Large intestine (tissue), 12 donors: ENCODE measurements at places on chromosomes 7 and 10. TPM values are rescaled to one million over a fixed set of nuclear protein-coding genes. Genes with fewer than 3 reads are reported as not detected.
A peak's percentile ranks its signal among the peaks of the same experiment; 100 is the strongest.

DNA sequence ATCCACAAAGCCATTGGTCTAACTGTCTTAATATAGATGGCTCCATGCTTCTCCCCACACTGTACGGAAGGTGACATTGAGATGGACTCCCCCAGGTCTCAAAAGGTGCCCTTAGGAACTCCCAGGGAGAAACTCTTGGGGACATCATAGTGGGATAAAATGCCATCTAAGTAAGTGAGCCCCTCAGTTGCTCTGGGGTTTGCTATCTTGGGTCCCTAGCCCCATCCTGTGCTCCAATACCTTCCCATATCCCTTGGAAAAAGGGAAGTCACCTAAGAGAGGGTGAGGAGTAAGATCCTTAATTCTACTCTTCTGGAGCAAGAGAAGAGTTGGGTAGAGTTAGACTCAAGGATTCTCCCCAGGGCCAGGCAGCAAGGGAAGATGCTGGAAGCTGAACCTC lies 7.9 kb downstream of the PRRT4 start:
- DNase-seq, result no peak

GRCh38 chr7:85483177-85483576 lies 296.3 kb upstream of the SEMA3D start:
- DNase-seq, result no peak

DNA sequence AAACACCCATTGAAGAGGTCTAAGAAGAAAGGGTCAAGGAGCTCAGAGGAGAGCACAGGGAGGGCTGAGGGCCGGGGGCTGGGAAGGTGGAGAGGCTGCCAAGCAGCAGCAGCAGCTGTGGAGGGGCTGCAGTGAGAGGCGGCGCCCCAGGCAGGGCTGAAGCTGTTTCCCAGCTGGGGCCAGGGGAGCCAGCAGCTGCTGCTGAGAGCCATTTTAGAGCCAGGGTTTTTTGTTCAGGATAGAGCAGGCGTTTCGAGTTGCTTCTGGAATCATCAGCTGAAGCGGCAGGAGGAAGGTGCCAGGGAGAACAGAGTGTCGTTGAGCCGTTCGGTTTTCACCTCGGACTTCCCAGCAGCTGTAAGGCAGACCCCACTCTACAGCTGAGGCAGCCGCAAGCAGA lies 62.7 kb downstream of the LANCL2 start:
- DNase-seq, result no peak

VENTX gene
- 0.22 TPM for polyA plus RNA-seq

DNA sequence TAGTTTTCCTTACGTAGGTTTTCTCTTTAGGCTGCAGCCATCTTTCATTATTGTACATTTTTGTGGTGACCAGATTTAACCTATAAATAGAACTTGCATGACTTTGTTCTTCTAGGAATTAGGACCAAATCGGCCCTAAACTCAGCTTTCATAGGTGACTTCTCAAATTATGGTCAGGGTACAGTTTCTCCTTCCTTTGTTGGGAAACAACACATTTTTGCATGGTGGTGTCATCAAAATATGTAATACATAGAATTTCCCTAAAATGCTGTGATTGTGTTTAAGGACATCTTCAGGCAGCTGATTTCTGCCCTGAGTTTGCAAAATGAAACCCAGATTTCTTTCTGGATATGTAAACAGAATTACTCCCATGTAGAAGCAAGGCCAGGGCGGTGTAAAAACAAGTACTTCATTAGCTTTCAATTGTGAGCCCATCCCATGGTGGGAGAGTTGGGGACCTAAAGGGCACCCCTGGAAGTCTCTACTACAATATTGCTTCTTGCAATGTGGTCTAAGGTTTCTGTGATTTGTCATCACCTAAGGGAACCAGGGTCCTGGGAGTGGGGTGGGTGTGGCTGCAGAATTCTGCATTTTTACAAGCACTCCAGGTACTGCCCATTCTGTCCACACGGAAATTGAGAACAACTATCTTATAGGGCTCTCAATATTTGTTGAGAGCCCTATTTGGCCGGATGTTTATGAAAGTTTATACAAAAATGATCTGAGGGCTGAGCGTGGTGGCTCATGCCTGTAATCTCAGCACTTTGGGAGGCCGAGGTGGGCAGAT lies 121.0 kb upstream of the FAM171A1 start:
- no peak for DNase-seq

DNA sequence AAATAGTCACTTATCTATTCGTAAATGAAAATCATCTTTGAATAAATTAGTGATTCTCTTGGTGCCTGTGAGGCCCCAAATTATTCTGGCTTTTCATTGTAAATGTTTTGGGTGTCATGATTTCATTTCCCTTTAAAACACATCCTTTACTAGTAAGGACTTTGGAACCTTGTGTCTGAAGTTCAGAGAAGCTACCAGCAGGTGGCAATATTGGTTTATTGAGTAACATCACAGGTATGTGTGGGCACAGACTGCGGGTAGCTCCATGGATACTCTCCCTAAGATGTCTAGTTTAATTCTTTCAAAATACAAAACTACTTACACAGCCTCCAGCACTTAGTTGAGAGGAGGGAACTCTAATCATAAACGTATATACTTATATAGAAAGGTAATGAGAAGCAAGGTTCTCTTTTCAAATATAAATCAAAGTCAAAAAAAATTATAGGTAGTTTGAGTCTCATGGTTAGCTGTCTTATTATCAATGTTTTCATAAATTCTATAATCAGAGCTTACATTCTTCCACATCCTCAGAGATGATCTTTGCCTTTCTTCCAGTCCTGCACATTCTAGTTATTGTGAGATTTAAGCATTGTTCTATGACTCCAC lies 449.6 kb downstream of the GRM8 start:
- DNase-seq, result peak; percentile 55

DNA sequence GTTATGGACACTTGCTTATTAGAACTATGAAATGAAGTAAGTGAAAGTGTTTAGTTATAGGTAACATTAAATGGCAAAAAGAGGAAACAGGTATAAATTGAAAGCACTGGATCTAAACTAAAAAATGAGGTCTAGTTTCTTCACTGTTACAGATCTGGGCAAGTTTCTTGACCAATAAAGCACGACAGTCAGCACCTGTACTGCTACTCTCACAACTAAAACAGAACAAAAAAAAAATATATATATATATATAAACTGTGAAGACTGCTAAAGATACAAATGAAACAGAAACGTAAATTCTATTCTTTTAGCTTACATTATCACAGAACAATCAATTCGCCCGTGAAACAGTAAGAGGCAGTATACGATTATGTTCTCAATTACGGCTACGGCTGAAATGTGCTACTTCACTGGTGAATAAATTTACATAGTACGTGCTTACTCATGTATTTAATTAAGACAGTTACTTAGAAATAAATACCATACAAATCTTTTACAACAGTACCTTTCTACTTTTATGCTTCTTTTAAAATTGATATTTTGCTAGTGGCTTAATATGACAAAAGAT lies 4.2 kb downstream of the AHR start:
- no peak for DNase-seq

DNA sequence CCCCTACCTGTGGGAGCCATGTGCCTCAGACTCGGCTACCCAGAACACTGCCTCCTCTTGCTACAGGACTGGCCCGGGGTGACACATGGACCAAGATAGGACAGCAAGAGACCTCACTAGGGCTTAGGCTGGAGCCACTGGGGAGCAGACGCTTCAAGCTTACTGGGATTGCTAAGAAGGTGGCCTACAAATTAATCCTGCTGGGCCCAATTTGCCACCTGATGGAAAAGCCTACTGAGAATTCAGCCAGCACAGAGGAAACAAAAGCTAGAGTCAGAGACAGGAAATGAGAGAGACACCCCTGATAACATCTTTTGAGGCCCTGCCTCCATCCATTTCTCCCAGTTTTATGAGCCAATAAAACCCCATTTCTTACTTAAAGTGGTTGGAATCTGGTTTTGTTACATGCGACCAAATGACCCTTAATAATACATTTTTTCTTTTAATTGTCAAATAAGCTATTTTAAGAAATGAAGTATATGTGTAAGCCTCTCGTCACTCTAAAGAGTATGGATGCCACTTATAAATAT lies 282.1 kb downstream of the CXCL12 start:
- DNase-seq, result no peak
